ENCODE measurements at places on chromosomes 7 and 10.

DNA sequence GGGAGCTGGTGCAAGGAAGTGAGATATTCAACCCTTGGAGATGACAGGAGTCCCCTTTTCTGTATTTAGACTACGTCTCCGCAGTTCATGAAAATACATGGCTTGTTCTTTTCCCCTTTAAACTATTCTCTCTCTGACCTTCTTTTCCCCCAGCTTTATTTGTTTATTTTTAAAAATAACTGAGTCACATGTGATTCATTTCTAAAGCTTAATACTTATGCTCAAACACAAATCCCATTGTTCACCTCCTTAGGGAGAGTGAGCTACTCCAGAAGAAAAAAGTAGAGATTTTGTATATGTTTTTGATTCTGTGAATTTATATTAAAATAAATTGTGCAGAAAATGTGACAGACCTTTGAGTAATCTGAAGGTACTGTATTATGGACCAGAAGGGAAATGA, 35.9 kb upstream of the FZD1 start:
- no peak for DNase-seq

GRCh38 chr7:131100357-131101054, 227.2 kb upstream of the MKLN1 start:
- no peak for DNase-seq

DNA sequence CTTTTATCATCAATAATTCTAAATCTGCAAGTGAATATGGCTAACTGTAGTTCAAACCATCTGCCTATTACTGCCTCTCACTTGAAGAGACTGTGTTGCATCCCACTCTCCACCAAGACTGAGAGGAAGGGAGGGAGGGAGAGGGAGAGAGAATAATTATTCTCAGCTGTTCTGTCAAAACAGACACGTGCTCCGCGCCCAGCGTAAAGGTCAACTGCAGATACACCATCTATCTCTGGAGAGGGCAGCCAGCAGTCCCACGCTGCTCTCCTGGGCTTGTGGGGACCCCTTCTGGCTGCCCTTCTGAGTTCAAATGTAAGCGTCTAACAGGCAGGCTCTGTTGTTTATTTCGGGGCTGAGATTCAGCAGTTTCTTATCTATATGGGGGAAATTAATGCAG, 625.5 kb upstream of the GALNT17 start:
- DNase-seq, result no peak

GRCh38 chr10:51046654-51047053, 27.6 kb upstream of the PRKG1 start:
- no peak for DNase-seq

GRCh38 chr10:69389827-69390490, 26.8 kb downstream of the TACR2 start:
- DNase-seq, result no peak

DNA sequence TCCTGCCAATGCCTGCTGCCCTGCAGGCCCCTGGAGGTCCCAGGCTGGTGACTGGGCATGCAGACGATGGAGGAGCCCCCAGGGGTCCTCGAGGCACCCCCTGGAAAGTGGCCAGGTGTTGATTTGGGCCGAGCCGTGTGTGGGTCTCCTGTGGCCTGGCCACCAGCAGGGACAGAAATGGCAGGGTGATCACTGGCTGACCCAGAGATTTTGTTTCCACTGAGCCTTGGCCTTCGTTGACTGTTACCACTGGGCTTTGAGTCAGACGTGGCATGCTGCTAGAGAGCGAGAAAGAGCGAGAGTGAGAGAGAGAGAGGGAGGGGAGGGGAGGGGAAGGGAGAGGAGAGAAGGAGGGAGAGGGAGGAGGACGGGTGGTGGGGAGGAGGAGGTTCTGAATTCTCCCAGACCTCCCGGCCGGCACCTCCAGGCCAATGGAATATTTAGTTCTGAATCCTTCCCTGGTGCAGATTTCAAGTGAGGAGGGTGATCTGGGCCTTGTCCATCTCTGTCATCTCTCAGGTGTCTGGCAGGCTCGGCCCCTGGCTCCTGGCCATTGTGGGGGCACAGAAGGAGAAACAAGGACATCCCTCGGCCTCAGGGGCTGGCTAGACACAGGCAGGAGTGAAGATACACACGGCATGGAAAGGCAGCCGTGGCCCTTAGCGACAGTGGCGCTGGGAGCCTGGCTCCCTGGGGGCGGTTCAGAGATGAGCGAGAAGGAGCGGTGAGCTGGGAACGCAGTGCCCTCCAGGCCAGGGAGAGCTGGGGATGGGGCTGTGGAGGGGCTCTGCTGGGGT, 58.2 kb downstream of the GLRX3 start:
- DNase-seq, result no peak

DNA sequence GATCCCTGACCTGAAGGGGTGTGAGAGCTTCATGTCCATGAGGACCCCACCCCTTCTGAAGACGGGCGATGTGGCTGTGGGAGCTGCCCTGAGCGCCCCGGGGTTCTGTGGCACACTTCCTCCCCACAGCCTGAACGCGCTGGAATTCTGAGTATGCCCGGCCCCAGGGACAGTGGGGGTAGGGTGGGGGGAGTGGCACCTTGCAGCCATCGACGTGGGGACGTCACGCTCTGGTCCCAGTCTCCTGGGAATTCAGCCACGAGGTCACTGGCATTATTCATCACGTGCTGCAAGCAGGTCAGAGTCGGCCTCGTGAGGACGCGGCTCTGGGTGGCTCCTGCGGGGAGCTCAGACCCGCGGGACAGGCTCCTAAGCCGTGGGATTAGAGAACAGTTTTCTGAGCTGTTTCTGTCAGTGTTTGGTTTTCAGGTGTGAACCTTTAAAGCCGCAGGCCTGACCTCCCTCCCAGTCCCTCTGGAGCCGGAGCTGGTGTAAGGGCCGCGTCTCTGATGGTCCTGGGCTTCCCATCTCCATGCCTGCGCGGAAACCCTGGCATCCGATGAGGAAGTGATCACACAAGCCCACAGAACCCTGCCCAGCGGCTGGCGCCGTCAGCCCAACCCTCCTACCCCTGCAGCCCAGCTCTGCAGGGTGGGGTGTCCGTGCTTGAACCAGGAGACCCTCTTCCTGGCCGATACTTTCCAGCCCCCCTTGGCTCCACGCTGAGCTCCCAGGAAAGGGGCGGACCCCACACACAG, 16.1 kb downstream of the GPR146 start:
- no peak for DNase-seq

DNA sequence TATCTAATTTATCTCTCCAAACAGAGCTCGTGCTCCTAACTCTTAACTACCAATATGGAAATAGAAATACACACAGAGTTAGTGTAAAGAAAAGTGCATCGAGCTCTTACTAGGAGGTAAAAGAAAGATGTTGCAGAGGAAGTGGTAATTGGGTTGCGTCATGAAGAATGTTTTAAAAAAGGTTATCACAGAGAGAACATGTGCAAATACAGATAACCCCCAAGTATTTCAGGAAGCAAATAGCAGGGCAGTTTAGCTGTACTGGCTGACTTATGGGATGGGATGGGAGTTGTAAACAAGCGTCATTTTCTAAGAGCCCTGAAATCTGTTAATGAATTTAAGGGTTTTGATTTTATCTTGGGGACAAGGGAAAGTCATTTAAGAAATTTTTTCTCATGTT, 153.9 kb downstream of the AGMO start:
- DNase-seq, result no peak

- no peak for DNase-seq
Measured at GRCh38 chr7:19621740-19622139, 87.1 kb downstream of the POLR1F start.

GRCh38 chr10:123530166-123530870, 135.8 kb upstream of the GPR26 start:
- DNase-seq, result no peak

DNA sequence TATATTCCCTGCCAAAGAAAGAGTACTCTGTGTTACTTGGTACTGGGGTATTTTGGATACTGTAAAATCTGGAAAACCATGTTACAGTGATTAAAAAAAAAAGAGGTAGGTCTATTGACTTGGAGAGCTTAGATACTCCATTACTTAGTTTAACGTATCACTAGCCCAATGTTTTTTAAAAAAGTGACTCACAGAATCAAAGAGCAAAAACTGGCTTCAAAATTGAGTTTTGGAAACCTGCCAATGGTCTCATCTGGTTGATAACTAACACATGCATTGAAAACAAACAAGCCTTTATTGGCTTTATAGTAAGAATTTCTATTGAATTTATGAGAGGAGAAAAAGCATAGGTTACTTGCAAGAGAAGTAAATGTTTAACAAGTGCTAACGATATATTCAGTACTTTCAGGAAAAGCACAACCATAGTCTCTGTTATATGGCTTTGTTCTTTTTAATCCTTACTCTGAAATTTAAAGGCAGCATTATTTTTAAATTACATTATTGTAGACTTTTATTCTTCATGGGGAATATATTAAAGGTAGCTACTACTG, 563.3 kb upstream of the SORCS1 start:
- DNase-seq, result no peak

DNA sequence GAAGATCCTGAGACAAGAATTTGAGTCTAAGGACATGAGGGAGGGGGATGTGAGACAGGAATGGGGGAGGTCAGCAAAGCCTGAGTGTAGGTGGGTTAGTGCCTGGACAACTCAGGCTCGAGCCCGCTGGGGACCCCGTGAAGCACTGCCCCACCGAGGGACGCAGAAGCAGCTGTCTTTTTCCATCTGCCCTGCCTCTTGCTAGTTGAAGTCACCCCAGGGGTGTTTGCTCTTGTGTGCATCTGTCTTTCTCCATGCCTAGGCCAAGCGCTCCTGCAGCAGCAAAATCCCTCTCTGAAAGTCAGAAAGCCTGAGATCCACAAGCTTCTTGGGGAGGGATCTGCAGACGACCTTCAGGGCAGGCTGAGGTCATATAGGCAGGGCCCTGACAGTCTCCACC, 79.0 kb upstream of the CELF2 start:
- DNase-seq, result no peak

DNA sequence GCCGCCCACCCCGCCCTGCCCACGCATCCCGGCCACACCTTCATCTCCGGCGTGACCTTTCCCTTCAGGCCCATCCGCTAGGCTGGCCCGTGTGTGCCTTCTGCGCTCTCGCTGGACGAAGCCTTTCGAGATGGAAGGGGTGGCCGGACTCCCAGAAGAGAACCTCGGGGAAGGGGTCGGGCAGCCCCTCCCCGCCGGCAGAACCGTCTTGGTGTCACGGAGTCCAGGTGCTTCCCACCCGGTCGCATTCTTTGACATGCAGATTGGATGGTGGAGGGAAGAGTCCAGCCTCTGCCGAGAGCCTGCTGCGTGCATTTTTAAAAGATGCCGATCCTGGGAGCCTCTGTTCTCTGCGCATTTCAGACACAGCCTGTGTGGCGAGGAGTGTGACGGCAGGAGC, 7.3 kb upstream of the ZNF853 start:
- no peak for DNase-seq

DNA sequence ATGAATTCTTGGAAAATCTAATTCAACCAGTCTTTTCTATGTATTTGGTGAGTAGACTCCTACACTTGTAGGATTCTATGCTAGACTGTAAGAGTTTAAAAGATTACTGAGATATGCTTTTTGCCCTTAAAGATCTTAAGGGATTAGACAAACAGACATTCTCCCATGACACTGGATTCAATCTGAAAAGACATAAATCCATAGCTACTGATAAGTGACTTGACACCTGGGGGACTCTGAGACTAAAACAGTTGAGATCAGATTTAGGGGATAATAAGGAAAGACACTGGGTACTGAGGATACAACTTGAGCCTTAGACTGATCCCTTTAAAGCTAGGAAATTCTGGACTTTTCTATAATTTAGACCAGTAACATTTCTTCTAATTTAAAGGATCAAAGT, 1233.4 kb downstream of the XPNPEP1 start:
- no peak for DNase-seq

DNA sequence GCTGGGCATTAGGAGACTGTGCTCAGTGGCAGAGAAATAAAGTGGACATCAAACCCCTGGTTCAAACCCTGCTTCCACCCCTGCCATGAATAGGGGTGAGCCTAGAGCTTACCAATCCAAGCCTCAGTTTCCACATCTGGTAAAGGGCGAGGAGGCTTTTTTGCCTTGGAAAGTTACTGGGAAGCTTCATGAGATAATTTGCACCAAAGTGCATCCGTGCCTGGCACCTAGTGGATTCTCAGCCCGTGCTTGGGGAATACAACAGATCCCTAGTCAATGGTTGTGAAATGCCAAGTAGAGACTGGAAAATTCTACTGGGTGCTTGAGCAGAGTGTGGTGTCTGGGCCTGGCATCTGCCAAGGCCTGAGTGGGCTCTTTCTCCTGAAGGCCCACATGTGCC, 158.7 kb upstream of the ZMIZ1 start:
- DNase-seq, result no peak

- no peak for DNase-seq
Measured at GRCh38 chr10:31124852-31125251, 93.2 kb upstream of the ZNF438 start.

- DNase-seq, result no peak
Measured at GRCh38 chr7:17472518-17472917, 174.1 kb downstream of the AHR start.

GRCh38 chr10:133249094-133249780, 11.6 kb downstream of the VENTX start:
- no peak for DNase-seq

- no peak for DNase-seq
Measured at GRCh38 chr7:50197549-50197948, 104.5 kb upstream of the ZPBP start.

- DNase-seq, result no peak
Measured at GRCh38 chr7:31065840-31066239, 13.7 kb downstream of the ADCYAP1R1 start.

DNA sequence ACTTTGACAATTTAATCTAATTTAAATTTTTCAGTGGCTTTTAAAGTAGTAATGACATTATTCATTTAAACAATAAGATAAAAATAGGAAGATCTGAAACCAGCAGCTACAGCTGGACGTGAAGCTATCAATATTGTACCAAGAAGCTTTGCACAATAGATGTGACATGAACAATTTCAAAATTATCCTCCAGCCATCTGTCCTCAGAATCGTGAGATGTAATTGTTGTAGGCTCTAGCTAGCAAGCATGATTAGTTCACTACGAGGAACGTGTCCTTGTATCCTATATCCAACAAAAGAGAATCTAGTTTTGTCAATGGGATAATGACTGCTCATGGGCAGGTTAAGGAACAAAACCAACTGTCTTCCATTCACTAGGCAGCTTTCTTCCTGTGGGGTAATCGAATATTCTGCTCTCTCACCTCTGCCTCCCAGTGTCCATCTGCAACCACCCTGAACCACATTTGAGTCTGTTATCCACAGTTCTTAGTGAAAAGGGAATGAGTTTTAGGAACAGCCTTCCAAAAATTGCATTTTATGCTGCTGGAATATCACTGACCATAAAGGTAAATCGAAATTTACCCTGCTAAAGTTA, 247.3 kb downstream of the PARD3 start:
- DNase-seq, result no peak

GRCh38 chr7:103879928-103880600, 109.4 kb downstream of the RELN start:
- no peak for DNase-seq

All from CD4-positive, alpha-beta T cell (primary cell).